GM13977 (cell line): ENCODE measurements at places on chromosomes 5 and 9.
A peak's percentile ranks its signal among the peaks of the same experiment; 100 is the strongest.

DNA sequence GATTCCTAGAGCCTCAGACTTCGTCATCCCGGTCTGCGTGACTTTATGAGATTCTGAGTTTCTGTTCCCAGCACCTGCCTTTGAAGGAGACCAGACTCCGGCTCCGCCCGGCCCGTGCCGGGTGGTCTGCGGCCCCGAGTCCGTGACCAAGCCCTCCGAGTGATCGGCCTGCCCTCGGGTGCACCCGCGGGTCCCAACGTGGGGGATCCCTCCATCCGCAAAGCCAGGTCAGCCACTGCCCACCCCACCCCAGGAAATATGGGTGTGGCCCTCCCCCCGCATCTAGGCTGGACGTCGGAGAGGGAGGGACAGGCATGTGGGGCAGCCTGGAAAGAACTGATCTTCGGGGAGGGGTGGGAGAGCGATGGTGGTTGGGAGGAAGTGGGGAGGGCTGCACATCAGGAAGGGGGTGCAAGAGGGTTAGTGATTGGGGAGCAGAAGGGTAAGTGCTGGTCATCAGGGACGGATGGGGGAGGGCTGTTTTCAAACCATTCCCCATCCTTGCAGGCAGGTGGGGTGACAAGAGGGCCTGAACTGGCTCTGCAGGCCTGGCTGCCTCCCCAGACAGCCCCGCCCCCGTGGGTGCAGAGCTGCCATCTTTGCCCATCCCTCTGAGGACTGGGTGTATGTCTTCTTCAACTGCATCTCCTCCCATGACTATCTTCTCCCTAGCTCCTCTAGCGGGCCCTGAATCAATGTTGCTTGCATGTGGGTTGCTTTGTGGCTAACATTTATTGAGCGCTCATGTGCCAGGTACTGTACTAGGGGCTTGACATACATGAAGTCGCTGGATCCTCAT lies 747 bp downstream of the LRSAM1 start:
- peak; percentile 67 for DNase-seq

DNA sequence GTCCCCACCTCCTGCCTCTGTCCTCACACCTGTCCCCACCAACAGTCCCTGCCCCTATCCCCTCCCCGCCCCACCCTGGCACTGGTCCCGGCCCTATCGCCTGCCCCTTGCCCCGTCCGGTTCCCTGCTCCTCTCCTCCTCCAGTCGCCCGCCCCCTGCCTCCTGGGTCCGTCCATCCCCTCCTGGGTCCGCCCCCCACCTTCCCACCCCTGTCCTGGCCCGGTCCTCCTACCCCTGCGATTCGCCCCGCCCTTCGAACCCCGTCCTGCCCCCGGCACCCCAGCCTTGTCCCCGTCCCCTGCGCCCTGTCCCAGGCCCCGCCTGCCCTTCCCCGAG lies 372 bp downstream of the EDF1 start:
- no peak for DNase-seq

- DNase-seq, result no peak
Measured at GRCh38 chr5:96023518-96023917, 61.9 kb upstream of the ELL2 start.

DNA sequence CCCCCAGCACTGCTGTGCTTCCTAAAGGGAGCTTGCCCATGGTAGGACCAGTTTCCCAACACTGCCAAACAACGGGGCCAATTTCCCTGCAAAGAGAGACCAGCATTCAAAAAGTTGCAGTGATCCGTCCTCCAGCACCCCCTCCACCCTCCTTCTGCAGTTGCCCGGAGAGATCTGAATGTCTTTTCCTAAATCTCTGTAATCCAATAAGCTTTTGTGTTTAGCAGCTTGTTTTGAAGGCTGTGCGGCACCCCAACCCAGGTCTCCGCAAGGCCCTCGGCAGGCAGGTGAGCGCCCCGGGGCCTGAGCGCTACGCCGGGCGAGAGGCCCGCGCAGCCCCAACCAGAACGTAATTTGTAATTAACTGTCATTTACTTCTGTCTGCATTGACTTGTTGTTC lies 366.9 kb upstream of the IRX2 start:
- no peak for DNase-seq

DNA sequence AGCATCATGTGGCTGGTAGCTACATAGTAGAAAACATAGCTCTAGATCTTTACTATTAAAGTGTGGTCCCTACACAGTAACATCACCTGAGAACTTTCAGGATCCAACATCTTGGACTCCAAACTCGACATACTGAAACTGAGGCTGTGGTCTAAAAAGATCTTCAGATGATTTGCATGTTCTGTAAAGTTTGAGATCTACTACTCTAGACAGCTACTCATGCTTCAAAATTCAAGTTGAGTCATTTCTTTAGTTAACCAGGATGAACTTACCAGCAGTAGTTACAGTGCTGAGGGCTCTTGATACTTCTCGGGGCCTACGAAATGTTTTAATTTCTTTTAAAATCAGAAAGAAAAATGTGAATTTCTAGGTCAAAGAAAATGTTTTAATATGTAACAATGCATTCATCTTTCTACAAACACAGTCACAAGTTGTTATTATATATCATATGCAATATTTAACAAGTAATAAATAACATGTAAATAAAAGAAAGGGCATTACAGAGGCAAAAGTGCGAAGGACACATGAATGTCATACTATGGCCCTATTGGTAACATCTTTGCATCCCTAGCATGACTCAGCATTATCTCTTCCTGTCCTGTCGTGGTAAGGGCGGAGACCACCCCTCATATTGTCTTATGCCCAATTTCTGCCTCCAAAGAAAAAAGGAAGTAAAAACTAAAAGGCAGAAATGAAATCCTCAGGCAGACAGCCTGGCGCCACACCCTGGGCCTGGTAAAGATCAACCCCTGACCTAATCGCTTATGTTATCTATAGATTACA lies 563.9 kb upstream of the TLE4 start:
- no peak for DNase-seq

DNA sequence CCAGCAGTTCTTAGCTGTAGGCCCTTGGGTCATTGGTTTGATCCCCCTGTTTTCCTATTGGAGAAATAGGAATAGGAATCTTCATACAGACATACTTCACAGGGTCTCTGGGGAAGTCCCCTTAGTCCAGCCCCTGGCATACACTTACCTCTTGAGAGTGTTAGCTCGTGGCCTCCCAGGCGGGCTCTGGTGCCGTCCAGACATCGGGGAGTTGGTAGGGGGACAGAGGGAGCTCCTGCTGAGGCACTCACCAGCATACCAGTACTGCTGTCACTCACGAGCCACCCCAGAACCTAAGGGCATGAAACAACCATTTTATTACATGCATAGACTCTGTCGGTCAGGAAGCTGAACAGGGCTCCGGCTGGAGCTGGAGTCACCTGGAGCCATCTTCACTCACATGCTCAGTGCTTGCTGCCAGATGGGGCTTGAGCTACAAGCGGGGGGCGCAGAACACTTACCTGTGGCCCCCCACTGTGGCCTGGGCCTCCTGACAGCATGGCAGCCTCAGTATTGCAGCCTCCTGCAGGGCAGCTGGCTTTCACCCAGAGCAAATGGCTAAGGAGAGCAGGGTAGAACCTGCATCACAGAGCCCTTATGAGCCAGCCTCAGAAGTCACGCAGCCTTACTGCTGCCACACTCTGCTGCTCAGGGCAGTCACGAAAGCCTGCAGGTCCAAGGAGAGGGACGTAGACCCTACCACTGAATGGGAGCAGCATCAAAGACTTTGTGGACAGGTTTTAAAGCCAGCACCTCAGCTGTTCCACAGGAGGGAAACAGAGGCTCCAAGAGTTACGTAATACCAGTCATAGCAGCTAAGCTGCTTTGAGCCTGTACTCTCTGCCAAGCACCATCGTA lies 58.3 kb upstream of the ANGPTL2 start:
- DNase-seq, result no peak

- DNase-seq, result no peak
Measured at GRCh38 chr9:130331573-130331972, 66.0 kb downstream of the HMCN2 start.

DNA sequence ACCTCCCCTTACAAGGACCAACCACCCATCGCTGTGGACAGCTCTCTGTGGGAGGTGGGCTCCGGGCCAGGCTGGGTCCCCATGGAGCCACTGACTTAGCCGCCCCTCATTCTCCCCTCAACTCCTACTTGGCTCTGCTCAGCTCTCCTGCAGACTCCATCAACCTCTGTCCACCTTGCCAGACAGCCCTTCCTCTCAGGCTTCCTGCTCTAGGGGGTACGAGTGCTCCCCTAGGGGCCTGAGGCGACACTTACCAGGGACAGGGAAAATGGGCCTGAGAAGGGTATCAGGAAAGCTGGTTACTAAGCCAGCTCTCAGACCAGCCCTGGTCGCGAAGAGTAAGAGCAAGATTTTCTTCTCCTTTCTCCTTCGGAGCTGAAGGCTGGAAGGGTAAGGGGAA lies 43.9 kb downstream of the SHB start:
- DNase-seq, result no peak
